ENCODE measurements at places on chromosomes 3 and 15.

DNA sequence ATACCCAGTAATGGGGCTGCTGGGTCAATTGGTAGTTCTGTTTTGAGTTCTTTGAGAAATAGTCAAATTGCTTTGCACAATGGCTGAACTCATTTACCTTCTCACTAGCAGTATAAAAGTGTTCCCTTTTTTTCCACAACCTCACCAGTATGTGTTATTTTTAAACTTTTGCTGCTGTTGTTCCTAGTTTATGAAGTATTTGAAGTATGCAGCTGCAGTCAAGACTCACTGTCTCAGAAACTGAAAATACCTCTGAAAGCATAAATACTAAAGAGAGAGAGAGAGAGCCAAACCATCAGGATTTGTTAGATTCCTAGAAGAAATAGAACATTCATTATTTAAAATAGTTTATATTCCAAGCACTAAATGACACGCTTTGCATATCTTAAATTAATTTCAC, 764.2 kb downstream of the NTRK3 start:
- no peak for DNase-seq

DNA sequence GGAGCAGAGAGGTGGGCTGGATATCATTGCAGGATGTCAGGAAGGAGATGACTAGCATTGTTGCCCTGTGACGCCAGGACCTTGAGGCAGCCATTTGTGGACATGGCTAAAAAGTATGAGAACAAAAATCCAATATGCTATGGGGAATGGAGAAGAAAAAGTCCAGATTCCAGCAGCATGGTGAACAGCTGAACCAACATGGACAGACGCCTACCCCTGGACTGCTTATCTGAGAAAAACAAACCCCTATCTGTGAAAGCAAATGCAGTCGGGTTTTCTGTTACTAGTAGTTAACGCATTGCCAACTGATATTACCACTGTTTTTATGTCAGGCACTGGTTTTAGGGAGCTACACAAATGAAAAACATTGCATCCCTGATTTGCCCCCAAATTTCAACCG, 251.2 kb upstream of the RORA start:
- no peak for DNase-seq

DNA sequence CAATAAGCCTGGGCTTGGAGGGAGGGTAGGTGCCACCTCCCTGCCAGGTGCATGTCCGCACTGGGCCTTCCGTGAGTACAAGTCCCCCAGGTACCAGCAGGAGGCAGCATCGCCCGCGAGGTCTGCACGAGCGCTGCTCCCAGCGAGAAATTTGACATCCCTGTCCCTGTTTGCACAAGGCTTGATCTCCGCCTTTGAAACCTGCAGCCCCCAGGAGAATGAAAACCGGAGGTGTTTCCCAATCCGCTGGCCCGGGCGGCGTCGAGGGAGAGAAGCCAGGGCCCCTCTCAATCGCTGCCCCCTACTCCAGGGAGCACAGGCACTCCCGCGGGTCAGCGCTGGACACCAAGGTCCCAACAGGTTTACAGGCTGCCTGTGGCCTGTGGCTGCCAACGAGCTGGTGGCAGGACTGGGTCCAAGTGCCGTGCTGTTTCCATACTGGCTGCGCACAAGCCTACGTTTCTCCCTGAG, 961 bp downstream of the HAPLN3 start:
- DNase-seq = peak; percentile 89

DNA sequence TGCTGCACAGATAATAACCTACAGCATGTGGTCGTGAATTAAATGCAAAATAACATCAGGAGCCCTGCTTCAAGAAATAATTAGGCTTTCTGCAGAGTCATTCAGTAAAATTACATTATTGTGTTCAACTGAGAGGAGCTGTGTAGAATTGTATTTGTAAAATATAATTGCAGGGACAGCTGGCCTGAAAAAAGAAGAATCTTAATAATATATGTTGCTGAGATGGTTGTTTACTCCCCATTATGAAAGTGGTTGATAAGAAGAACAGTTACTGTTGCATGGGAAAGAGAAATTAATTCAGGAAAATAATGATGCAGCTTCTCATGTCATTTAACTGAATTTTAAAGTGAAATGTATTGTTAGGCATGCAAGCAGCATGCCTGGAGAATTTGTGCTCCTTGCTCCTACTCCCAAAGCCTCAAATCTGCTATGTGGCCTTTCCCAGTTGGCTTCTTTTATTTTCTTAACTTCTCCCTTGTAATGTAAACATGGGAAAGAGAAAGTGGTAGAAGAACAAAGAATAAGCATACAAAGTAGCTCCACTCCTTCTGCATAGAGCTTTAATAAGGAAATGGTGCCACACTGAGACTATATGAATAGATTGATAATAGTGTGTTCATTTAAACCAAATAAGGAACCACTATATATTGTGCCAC, 100.1 kb downstream of the VGLL3 start:
- no peak for DNase-seq

DNA sequence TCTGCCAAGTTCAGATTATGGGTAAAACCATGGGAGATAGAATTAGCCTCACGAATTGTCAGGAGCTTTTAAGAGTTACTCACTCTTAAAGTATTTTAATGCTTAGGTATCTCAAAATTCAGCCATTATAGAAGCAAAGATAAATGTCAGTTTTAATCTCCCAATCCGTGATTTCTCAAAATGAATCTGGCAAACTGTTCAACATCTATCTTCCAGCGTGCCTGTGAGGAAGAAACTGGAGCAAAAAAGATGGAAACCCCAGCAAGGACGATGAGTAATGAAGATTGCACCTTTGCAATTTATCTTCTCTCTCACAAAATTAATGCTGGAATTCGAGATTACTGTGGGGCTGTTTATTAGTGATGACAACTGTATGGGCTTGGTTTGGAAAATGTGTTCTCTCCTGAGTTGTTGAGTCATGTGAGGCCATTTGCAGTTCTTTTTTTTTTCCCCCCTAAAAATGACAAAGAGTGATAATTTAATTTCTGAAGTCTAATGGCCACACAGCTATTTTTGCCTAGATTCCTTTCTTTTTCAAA, 70.5 kb downstream of the PYDC2 start:
- DNase-seq = no peak

Measured in stimulated activated CD4-positive, alpha-beta T cell treated with anti-CD3 and anti-CD28 coated beads, Interleukin-4, amount 100 ng/mL, for 1 hour (primary cell).